ENCODE measurements at places on chromosomes 1 and 21.

DNA sequence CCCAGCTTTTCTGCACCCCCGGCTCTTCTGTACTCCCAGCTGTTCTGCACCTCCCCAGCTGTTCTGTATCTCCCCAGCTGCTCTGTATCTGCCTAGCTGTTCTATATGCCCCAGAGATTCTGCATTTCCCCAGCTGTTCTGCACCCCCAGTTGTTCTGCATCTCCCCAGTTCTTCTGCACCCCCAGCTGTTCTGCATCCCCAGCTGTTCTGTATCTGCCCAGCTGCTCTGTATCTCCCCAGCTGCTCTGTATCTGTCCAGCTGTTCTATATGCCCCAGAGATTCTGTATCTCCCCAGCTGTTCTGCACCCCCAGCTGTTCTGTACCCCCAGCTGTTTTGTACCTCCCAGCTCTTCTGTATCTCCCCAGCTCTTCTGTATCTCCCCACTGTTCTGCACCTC lies 41.1 kb downstream of the UMODL1 start:
- DNase-seq, result no peak

DNA sequence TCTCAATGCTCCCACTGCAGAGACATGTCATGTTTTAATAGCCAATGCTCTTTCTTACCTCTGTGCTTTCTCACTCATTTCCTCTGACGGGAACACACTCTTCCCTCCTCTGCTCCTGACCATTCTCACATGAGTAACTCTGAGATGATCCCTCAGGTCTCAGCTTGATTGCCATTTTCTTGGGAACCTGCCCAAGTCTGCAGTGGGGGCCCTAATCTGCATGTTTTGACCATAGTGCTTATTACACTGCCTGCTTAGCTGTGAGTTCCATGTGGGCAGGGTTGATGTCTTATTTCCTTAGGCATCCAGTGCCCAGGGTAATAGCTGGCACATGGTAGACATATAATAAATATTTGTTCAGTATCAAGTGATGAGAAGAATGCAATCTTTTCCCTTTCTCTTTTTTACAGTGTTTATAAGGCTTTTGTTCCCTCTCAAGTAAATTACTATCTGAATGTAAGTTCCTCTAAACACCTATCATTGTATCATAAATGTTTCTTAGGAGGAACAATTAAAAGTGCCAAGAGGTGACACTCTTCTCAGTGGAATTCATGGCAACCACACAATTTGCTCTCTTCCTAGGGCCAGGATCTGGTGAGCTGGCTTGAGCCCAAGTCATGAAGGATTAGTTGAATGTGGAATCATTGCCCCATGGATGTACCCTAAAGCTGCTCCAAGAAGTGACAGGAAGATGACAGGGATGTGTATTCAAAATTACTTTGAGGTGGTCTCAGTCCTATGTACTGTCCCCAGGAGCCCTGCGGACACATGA lies 485.4 kb upstream of the USP24 start:
- DNase-seq, result no peak

DNA sequence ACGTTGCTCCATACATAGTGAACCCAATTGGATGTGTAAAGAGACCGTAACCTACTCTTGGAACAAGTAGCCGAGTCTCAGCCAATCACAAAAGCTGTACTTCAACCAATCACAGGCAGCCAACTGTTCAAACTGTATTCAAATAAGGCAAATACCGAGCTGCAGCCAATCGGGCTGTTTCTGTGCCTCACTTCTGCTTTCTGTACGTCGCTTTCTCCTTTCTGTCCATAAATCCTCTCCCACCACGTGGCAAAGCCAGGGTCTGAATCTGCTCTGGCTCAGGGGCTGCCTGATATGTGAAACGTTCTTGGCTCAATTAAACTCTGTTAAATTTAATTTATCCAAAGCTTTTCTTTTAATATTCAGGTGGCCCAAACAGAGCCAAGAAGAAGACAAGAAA lies 210.3 kb downstream of the URB2 start:
- DNase-seq, result no peak

DNA sequence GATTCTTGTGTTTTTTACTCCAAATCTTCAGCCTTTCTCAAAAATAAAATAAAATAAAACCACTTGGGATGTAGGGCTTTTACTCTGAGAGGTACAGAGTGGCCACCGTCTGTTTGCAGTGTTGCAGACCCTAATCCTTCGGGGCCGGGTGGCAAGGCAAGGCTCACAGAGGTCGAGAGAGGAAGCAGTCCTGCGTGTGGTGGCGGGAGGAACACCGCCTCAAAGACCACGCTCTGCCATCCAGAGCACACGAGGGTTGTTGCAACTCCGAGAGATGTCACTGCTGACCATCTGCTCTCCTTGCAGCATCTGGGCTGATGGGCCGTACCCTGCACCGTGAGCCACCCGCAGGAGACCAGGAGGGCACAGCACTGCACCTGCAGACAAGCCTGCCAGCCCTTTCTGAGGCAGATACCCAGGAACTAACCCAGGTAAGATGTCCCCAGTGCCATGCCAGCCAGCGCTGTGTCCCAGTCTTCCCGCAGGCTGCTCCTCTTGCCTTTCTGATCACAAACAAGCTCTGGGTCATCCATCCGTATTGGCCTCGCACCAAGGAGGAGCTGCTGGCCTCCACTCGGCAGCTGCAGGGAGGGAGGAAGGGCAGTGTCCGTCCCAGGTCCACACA lies 31.5 kb downstream of the SNAP47 start:
- DNase-seq, result no peak

- no peak for DNase-seq
Observed at GRCh38 chr1:2110738-2111673, 60.8 kb downstream of the PRKCZ start.

DNA sequence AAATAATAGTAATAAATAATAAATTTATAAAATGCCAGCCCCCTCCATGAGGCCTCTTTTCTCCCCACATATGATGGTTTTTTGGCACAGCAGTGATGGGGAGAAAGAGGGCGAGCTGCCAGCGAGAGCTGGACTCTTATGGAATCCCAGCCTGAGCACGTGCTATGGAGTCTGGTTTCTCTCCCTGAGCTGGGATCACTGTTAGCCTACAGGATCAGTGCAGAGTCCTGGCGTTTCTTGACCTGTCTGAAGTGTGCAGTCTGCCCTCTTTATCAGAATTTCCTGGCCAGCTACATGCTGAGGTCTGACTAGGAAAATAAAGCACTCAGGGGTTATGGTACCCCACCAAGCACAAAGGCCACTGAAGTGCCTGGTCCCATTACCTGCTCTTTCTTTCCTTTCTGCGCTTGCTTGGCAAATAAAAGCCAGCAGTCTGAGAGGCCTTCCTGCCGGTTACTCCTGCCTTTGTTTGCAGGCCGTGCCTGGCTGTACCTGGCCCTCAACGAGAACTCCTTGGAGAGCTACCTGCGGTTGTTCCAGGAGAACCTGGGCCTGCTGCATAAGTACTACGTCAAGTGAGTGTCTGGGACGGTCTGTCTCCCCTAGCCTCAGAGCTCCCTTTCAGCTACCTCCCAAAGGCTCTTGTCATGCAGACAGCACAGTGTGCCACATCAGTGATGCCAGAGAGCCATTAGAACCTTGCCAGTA lies 18.5 kb upstream of the SLC25A34 start:
- DNase-seq, result no peak

DNA sequence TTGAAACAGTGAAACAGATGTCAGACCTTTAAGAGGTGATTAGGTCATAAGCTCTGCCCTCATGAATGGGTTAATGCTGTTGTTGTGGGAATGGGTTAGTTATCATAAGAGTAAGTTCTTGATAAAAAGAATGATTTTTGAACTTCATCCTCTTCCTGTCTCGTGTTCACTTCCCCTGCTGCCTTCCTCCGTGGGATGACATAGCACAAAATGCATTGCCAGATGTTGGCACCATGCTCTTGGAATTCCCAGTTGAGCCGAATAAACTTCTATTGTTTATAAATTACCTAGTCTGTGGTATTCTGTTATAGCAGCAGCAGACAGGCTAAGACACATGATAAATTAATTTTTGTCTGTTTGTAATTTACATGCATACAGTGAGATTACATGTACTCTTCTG lies 112.0 kb upstream of the LRRC7 start:
- DNase-seq, result no peak

Data from GM12864 (cell line).